ENCODE measurements at places on chromosomes 1 and 21.

DNA sequence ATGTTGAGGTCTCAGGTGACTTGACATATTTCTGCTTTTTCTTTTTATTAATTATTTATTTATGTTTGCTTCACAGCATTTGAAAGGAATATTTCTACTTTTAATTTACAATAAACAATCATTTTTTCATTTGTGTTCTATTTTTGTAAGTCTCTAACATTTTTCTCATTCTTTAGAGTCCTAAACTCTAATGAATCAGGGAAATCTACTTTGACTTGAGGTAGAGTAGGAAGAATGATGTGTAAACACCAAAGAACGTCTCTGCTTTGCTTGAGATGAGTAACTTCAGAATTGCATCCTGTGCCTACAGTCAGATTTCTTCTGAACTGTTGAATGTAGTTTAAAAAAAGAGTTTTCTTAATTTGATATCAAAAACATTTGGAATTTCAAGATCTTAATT is 65.2 kb downstream of the CNST start:
- peak; percentile 21 for DNase-seq

- no peak for DNase-seq
These were observed 466 bp downstream of the PEX10 start for GRCh38 chr1:2411801-2412394.

- DNase-seq, result peak; percentile 23
These were observed 22.9 kb downstream of the NIPAL3 start for GRCh38 chr1:24438423-24438901.

GRCh38 chr1:44390277-44390676 is 14.8 kb upstream of the RNF220 start:
- DNase-seq, result peak; percentile 92

DNA sequence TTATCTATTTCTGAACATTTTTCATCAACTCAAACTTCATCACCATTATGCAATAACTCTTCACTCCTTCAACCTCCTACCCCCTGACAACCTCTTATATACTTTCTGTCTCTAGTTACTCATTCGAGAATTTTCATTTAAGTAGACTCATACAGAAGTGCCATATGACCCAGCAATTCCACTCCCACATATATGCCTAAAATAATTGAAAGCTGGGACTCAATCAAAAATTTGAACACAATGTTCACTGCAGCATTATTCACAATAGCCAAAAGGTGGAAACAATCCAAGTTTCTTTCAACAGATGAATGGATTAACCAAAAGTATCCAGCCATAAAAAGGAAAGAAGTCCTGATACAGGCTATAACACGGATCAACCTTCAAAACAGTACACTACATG is 24.1 kb downstream of the COL11A1 start:
- DNase-seq, result no peak

- peak; percentile 25 for DNase-seq
These were observed 303.0 kb upstream of the PLD5 start for GRCh38 chr1:242827538-242827937.

Data from RPMI7951 (cell line).